ENCODE measurements at places on chromosomes 6 and 20. TPM values are rescaled to one million over a fixed set of nuclear protein-coding genes. Genes with fewer than 3 reads are reported as not detected.

DNA sequence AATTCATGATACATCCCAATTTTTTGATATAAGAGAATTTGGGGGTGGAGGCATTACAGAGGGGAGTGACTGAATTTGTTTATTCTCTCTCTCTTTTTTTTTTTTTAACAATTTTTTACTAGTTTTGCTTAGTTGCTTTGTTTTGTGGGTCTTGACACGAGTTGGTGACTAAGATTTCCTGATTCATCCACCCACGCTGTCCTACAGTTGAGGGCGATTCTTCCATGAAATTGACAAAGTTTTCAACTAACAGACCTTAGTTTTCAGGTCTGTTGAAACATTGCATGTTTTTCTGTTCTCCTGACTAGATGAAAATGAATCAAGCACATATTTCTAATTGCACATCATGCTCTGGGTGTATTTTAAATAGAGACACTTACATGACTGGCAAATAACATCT, 613.8 kb downstream of the TFAP2B start:
- H3K4me1 ChIP-seq = no peaks in the 10 kb centered on the region
- no peak overlapping the region for H3K4me3 ChIP-seq
- no peak overlapping the region for H3K27ac ChIP-seq

DNA sequence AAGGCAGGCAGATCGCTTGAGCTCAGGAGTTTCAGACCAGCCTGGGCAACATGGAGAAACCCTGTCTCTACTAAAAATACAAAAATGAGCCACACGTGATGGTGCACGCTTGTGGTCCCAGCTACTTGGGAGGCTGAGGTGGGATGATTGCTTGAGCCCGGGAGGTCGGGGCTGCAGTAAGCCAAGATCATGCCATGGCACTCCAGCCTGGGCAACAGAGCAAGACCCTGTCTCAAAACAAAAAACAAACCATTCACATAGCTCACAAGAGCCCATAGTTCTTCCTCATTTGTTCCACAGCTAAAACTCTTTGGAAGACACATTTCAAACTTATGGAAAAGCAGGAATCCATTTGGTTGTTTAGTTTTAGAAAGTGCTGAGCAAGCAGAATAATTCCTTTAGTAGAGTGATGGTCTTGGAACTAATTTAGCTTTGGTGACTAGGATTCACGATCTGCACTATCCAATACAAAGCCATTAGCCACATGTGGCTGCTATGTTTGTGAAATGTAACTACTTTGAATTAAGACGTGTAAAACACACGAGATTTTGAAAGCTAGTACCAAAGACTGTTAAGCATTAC, 4.1 kb downstream of the ZNFX1 start:
- H3K4me3 ChIP-seq = no peak overlapping the region
- peaks cover 7% of the 10 kb centered on the region for H3K4me1 ChIP-seq
- H3K36me3 ChIP-seq = peaks cover 39% of the 10 kb centered on the region
- no peaks in the 10 kb centered on the region for H3K27me3 ChIP-seq

DNA sequence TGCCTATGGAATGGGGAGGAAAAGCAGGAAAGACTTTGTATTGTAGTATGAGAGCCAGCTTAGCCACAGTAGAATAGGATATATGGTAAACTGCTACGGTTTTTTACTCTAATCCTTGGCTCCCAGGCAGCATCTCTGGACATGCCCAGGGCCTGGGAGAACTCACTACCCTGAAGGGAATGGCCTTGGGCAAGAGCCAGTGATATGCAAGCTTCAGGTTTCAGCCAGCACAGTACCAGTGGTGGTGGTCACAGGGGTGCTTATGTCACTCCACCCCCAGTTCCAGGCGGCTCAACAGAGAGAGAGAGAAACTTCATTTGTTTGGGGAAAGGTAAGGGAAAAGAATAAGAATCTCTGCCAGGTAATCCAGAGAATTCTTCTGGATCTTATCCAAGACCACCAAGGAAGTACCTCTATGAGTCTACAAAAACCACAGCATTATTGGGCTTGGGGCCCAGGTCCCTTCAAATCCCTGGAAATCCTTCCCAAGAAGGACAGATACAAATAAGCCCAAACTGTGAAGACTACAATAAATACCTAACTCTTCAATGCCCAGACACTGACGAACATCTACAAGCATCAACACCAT, 121.2 kb downstream of the THBS2 start:
- no peak overlapping the region for H3K4me3 ChIP-seq
- H3K27me3 ChIP-seq = no peaks in the 10 kb centered on the region
- H3K36me3 ChIP-seq = no peaks in the 10 kb centered on the region
- no peaks in the 10 kb centered on the region for H3K4me1 ChIP-seq
- no peak for DNase-seq

DNA sequence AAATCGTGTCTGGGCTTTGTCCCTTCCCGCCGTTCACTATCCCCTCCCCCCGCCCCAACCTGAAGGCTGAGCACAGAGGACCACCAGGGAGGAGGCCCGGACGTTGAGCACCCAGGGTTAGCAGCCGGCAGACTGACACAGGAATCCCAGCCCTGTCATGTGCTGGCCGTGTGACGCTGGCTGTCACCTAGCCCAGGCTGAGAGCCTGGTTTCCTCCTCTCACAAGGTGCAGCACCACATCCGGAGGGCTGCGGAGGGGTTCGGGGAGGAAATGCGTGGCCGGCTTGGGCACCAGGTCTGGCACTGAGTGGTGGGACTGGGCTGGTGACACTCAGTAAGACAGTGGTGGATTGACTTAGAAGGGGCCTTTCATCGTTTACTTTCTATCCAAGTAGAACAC, 4.6 kb upstream of the LSM14B start:
- no peak overlapping the region for H3K27ac ChIP-seq
- peaks cover 30% of the 10 kb centered on the region for H3K4me1 ChIP-seq
- H3K4me3 ChIP-seq = no peak overlapping the region

- no peaks in the 10 kb centered on the region for H3K27me3 ChIP-seq
- no peaks in the 10 kb centered on the region for H3K36me3 ChIP-seq
- H3K4me1 ChIP-seq = no peaks in the 10 kb centered on the region
- DNase-seq = no peak
- no peak overlapping the region for H3K4me3 ChIP-seq
These were observed 147.9 kb downstream of the TPBG start for GRCh38 chr6:82511546-82511945.

DNA sequence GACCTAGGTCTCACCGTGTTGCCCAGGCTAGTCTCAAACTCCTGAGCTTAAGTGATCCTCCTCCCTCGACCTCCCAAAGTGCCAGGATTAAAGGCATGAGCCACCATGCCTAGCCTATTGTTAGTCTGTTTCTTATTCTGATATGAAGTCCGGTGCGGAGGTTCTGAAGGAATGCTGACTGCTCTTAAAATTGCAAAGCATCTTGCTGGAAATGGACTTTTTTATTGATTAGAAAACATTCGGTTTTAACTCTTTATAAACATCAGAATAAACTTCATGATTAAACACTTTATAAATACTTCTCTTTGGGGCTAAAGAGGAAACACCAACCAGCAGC, 3.2 kb downstream of the TNFAIP3 start:
- H3K4me1 ChIP-seq = peaks cover 9% of the 10 kb centered on the region
- H3K4me3 ChIP-seq = no peak overlapping the region
- no peak for DNase-seq
- H3K27me3 ChIP-seq = no peaks in the 10 kb centered on the region
- no peak overlapping the region for H3K27ac ChIP-seq

GRCh38 chr6:112085286-112086065, 1.8 kb downstream of the TUBE1 start:
- no peak for DNase-seq
- H3K27ac ChIP-seq = no peak overlapping the region
- H3K4me3 ChIP-seq = no peak overlapping the region
- no peaks in the 10 kb centered on the region for H3K4me1 ChIP-seq
- peaks cover 2% of the 10 kb centered on the region for H3K27me3 ChIP-seq
- H3K36me3 ChIP-seq = peaks cover 18% of the 10 kb centered on the region

DNA sequence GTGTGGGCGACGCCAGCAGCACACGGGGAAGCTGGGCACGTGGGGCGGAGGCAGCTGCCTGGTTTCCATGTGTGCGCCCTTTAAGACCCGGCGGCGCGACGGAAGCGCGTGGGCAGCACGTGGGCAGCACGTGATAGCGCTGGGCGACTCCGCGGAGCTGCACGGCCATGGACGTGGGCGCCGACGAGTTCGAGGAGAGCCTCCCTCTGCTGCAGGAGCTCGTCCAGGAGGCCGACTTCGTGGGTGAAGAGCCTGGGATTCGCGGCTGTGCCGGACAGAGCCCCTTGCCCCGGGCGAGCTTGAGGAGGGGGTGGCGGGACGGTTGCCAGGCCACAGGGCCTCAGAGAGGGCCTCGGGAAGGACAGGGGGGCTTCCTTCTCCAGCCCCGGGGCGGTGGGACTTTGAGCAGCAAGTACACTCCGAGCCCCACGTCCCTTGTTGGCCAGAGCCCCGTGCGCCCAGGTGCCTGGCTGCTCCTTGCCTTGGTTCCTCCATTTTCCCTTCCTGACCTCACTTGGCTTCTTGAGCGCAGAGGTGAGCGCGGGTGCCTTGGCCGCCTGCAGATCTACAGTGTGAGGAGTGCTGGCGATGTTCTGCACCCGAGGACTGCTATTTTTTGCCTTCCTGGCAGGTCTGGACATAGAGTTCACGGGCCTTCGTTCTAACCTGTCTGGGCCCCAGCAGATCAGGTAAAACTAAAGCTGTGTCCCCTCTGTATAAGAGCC, at the start of gene PNLDC1:
PNLDC1 (plus strand) TSS at position 136 of the 725 bp plus-strand sequence; CDS start at position 168, 32 bp downstream.
- no peak within 1 kb of the TSS for H3K27ac ChIP-seq
- peaks cover 33% of the 10 kb centered on the region for H3K36me3 ChIP-seq
- no peak within 1 kb of the TSS for H3K4me3 ChIP-seq
- H3K4me1 ChIP-seq = peaks cover 3% of the 10 kb centered on the region

- DNase-seq = no peak
- H3K27me3 ChIP-seq = peaks cover 10% of the 10 kb centered on the region
- H3K36me3 ChIP-seq = peaks cover 7% of the 10 kb centered on the region
These were observed 7.7 kb downstream of the HLA-B start for GRCh38 chr6:31349301-31349700.

DNA sequence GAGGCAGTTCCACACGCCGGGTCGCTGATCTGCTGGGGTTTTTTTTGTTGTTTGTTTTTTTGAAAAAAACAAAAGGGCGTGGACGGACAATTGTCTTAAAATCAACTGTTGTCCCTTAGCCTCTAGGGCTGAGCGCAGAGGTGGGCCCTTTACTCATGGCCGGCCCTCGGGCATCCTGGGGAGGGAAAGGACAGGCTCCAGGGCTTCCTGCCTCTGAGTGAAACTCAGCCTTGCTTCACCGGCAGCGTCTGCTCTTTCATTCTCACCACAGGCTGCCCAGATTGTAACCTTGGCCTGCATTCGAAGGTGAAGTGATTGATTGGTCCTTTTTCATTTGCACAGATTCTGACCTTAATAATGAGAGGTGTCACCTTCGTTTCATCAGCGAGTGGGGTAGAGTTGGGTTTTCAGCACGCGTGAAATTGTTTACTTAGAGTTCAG, 797 bp downstream of the SMIM13 start:
- H3K4me3 ChIP-seq = peak overlapping the region; percentile 94
- H3K36me3 ChIP-seq = no peaks in the 10 kb centered on the region
- peak overlapping the region; percentile 77 for H3K27ac ChIP-seq
- no peak for DNase-seq

- peaks cover 38% of the 10 kb centered on the region for H3K4me1 ChIP-seq
- H3K27ac ChIP-seq = peak overlapping the region; percentile 45
- peaks cover 8% of the 10 kb centered on the region for H3K36me3 ChIP-seq
- no peak for DNase-seq
- H3K4me3 ChIP-seq = no peak overlapping the region
These were observed 11.0 kb downstream of the RMND1 start for GRCh38 chr6:151440930-151441329.

DNA sequence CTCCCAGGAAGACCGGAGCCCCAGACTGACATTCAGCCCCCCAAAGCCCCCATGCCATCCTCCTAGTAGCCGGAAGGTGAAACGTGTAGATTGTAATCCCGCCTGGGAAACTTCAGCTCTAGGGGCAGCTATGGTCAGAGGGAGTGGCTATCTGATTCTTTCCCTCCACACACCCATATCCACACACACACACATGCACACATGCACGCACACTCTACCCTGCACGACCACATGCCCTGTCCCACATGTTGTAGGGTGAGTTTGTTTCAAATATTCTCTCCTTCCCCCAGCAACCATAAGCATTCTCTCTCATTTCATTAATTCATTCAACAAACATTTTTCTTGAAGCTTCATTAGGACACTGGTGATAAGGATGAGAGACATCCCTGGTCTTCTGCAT, 42.2 kb downstream of the MAFB start:
- H3K4me3 ChIP-seq = no peak overlapping the region
- no peaks in the 10 kb centered on the region for H3K4me1 ChIP-seq
- DNase-seq = no peak
- no peaks in the 10 kb centered on the region for H3K36me3 ChIP-seq
- peaks cover 6% of the 10 kb centered on the region for H3K27me3 ChIP-seq

The SRMS gene
- polyA plus RNA-seq = 0.16 TPM

The MEI4 gene
- polyA plus RNA-seq = 0.09 TPM

The ESR1 gene
- polyA plus RNA-seq = 0.63 TPM

The C20orf204 gene
- polyA plus RNA-seq = 1.2 TPM

The DACT2 gene
- 6.4 TPM for polyA plus RNA-seq

The ZNF831 gene
- 0.31 TPM for polyA plus RNA-seq

The CCNC gene
- polyA plus RNA-seq = 60.8 TPM

The HSPA1L gene
- polyA plus RNA-seq = 2.8 TPM

Measured in large intestine (tissue), 12 donors.